ENCODE measurements at places on chromosomes 2 and 18. TPM values are rescaled to one million over a fixed set of nuclear protein-coding genes. Genes with fewer than 3 reads are reported as not detected.

- no peak for DNase-seq
These were observed 18.2 kb downstream of the SLC8A1 start for GRCh38 chr2:40433736-40434135.

DNA sequence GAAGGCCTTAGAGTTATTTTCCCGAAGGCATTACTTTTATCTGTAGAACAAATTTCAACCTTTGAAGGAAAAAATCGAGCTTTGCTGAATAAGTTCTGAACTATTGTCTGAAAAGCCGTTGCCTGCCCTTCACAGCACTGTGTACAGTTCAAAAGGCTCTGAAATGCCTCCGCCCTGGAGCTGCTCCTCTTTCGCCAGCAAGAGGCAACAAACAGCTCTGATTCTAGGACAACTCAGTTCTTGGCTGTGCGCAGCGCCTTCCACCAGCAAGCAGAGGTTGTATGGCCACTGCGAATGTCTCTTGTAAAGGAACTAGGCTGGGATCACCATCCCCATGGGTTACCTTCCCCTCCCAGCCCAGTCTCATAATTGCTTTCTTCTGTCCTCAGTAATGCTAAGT lies 308.5 kb downstream of the GBX2 start:
- no peak for DNase-seq

GRCh38 chr2:145644820-145645302 lies 1124.9 kb upstream of the ZEB2 start:
- DNase-seq: no peak

GRCh38 chr18:8821083-8821465 lies 115.7 kb downstream of the MTCL1 start:
- DNase-seq: no peak

STK39 gene
- 34.1 TPM for total RNA-seq

TMEM182 gene
- total RNA-seq: 2.3 TPM

NUP35 gene
- total RNA-seq: 29.9 TPM

C2orf80 gene
- not detected for total RNA-seq

HAT1 gene
- 74.3 TPM for total RNA-seq
